AG04450 (cell line): ENCODE measurements at places on chromosomes 5 and 9. TPM values are rescaled to one million over a fixed set of nuclear protein-coding genes. Genes with fewer than 3 reads are reported as not detected.

Gene NOL6
- polyA plus RNA-seq: 34.7 and 42.6 TPM in 2 replicates

Gene SYK
- not detected in 2 replicates for polyA plus RNA-seq

Gene ITK
- not detected in 2 replicates for polyA plus RNA-seq

Gene NRARP
- polyA plus RNA-seq: 0.17 and 0.22 TPM in 2 replicates
